Sigmoid colon (tissue), 7 donors: ENCODE measurements at places on chromosomes 1 and 21. TPM values are rescaled to one million over a fixed set of nuclear protein-coding genes. Genes with fewer than 3 reads are reported as not detected.

The SEMA4A gene
- total RNA-seq = 1.6 TPM

The ADAMTS4 gene
- 78.2 TPM for total RNA-seq

The ADAMTSL4 gene
- total RNA-seq = 30.8 TPM

The CD52 gene
- total RNA-seq = 5.7 TPM
